ENCODE measurements at places on chromosomes 11 and 22. TPM values are rescaled to one million over a fixed set of nuclear protein-coding genes. Genes with fewer than 3 reads are reported as not detected.

RNH1 gene
- 206 TPM for total RNA-seq

DNA sequence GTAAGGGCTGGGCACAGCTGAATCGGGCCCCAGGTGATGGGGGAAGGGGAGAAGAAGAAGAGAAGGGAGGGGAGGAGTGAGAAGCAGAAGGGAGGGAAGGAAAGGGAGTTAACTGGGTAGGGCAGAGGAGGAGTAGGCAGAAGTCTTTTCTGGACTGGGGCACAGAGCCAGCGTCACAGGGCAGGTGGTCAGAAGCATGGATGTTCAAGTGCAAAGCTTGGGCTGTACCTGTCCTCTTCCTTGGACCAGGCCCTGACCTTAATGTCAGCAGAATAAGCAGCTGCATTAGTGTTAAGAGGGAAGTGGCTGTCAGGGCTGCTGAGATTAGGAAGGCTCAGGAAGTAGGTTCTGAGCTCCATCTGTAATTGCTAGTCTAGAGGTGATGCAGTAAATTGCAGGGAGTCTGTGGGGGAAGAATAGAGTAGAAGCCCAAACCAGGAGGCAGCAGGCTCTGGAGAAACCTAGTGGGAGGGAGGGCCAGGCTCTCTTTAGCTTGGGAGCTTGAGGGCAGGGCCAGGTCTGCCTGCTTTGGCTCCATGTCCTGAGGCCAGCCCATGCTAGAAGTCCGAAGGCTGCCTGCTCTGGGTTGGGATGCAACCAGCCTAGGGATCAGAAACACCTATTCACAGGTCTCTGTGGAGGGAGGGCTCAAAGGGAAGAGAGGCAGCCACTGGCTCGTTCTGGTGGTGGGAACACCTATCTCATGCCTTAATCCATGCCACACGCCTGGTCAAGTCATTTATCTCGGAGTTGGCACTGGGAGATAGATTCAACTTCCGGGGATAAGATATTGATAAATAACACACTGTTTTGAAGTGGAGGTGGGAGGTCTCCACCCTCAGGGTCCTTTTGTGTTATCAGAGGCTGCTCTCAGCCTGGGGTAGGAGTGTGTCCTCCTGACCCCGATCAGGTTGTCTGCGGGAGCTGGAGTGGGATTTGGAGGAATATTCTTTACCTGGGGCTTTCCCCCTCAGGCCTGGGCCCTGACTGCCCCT is 1.7 kb upstream of the UCP3 start:
- no peaks in the 10 kb centered on the region for H3K27me3 ChIP-seq
- H3K36me3 ChIP-seq: no peaks in the 10 kb centered on the region
- peaks cover 22% of the 10 kb centered on the region for H3K4me1 ChIP-seq
- H3K27ac ChIP-seq: peak overlapping the region; percentile 21
- DNase-seq: no peak

- H3K36me3 ChIP-seq: no peaks in the 10 kb centered on the region
- H3K4me3 ChIP-seq: no peak overlapping the region
- H3K4me1 ChIP-seq: peaks cover 52% of the 10 kb centered on the region
Observed at GRCh38 chr11:16899708-16900303, 114.4 kb downstream of the PLEKHA7 start.

GRCh38 chr11:116539836-116540418 is 232.9 kb downstream of the BUD13 start:
- no peak overlapping the region for H3K27ac ChIP-seq
- H3K27me3 ChIP-seq: no peaks in the 10 kb centered on the region
- H3K4me3 ChIP-seq: no peak overlapping the region
- no peaks in the 10 kb centered on the region for H3K4me1 ChIP-seq

- peaks cover 54% of the 10 kb centered on the region for H3K4me1 ChIP-seq
- DNase-seq: no peak
- H3K36me3 ChIP-seq: peaks cover 18% of the 10 kb centered on the region
- peak overlapping the region; percentile 85 for H3K27ac ChIP-seq
- peak overlapping the region; percentile 61 for H3K4me3 ChIP-seq
Observed at GRCh38 chr11:65112546-65113360, 1.1 kb downstream of the TM7SF2 start.

- DNase-seq: no peak
- no peak overlapping the region for H3K27ac ChIP-seq
- no peaks in the 10 kb centered on the region for H3K4me1 ChIP-seq
- no peaks in the 10 kb centered on the region for H3K27me3 ChIP-seq
- H3K4me3 ChIP-seq: no peak overlapping the region
Observed at GRCh38 chr11:74816664-74817063, 68.0 kb downstream of the RNF169 start.

TRIM49 gene
- not detected for total RNA-seq

DNA sequence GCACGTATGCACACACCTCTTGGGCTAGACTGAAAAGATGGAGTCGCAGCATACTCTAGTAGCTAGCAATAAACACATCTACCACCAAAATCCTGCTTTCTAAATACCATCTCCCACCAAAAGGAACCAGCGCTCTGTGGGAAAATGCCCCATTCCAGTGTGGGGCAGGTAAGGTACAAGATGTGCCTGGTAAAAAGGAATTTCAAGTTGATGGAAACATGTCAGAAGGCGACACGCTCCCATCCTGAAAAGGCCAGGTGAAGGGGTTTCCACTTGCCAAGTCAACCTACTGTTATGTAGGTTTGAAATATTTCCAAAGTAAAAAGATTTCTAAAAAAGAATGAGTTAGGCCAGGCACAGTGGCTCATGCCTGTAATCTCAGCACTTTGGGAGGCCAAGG is 8.8 kb downstream of the DGCR2 start:
- H3K4me1 ChIP-seq: peaks cover 39% of the 10 kb centered on the region
- no peak for DNase-seq
- no peak overlapping the region for H3K27ac ChIP-seq
- no peaks in the 10 kb centered on the region for H3K27me3 ChIP-seq
- H3K36me3 ChIP-seq: no peaks in the 10 kb centered on the region
